ENCODE measurements at places on chromosomes 5 and 9.

GRCh38 chr9:124054582-124055227 lies 43.1 kb downstream of the LHX2 start:
- peak; percentile 70 for DNase-seq

- no peak for DNase-seq
Measured at GRCh38 chr9:26658476-26658875, 234.1 kb downstream of the CAAP1 start.

- DNase-seq: no peak
Measured at GRCh38 chr5:91875196-91875779, 492.2 kb upstream of the ARRDC3 start.

GRCh38 chr9:78871086-78871451 lies 574.1 kb downstream of the PSAT1 start:
- DNase-seq: no peak

GRCh38 chr9:73121375-73121935 lies 30.2 kb upstream of the ANXA1 start:
- no peak for DNase-seq

All from activated CD8-positive, alpha-beta T cell treated with anti-CD3 and anti-CD28 coated beads for 36 hours (primary cell).